ENCODE measurements at places on chromosomes 4 and X.

DNA sequence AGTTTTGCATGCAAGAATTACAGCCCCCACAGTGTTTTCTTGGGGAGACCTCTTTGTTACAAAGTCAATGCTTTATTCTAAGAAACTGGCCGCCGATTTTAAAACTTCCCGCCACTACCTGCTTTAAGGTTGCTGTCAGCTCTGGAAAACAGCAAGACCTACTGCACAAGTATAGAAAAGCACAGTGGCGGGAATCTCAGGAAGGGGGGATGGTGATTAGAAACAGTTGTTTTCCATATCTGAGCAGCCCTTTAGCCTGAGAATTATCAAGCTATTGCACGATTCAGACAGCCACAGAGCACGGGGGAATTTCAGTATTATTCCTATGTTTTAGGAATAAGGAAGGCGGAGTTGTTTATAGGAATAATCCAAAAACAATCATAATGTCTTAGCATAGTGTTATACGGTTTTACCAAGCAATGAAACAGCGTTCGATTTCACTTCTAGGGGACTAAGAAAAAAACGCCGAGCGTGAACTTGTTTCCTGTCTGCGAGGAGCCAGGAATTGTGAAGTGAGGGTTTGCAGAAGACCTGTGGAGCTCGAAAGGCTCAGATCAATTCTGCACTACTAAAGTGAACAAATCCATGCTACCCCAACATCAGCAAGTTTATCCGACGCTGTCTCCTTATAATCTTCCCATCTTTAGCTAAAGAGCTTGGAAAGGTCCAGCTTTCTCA lies 81.3 kb downstream of the HMGN5 start:
- peak; percentile 45 for DNase-seq

DNA sequence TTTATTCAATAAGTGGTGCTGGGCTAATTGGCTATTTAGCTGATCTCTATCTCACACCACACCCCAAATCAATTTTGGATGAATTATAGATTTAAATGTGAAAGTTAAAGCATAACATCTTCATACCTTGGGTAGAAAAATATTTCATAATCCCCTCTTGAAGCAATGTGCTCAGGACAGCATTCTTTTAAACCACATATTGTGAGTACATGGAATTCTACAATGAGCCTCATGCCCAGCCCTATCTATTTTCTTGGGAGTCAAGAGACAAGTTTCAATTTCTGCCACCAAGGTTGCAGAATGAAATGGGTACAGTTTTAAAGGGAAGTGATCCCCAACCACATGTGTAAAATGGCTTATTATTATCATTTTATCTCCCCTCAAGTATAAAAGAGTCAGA lies 30.6 kb upstream of the GPRIN3 start:
- no peak for DNase-seq

- no peak for DNase-seq
Observed at GRCh38 chr4:142697928-142698327, 148.2 kb downstream of the INPP4B start.

DNA sequence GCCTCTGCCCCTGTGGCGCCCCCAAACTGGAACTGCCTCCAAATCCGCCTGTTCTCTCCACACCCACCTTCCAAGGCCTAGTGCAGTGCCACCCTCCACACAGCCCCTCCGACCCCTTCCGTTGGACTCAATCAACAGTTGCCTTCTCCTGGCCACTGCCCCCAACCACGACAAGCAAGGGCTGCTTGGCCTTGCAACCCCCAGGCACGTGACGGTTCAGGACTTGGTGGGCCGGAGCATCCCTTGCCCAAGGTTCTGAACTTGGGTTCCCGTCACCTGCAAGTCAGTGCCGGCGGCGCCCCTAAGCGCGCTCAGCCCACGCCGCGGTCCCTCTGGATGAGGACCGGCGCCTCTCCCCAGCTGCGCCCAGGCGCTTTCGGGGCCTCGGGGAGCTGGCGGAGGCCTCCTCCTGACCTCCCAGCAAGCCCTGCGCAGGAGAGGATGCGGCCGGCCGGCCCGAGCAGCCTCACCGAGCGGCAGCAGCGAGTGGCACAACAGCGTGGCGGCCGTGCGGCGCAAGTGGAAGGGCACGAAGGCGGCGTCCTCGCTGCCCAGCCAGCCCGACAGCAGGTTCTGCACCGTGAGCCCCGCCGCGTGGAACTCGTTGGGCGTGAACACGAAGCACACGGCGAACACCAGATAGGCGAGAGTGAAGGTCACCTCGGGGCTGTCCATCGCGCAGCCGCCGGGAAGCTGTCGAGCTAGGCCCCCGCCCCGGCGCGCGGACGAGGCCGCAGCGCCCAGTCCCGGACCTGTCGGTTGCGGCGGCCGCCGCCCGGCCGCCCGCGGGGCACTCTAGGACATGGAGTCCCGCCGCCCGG lies 750 bp downstream of the TMEM129 start:
- peak; percentile 23 for DNase-seq

GRCh38 chr4:86935566-86935852 lies 698 bp downstream of the AFF1 start:
- no peak for DNase-seq

DNA sequence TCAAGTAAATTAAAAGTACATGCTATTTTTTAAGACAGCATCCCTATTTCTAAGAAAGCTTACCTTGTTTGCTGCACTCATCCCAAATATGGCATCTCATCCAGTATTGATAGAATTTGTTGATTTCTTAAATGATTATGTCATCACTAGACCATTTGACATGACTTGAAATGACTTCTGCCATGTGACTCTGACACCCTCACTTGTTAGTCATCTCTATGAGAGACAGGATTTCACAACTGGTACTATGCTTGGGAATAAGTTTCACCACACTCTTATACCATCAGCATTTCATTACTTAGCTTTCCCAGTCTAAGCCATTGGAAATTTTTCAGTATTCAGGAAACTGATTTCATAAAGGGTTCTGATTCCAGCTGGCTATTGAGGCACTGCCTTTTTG lies 55.3 kb downstream of the TMPRSS11F start:
- no peak for DNase-seq

DNA sequence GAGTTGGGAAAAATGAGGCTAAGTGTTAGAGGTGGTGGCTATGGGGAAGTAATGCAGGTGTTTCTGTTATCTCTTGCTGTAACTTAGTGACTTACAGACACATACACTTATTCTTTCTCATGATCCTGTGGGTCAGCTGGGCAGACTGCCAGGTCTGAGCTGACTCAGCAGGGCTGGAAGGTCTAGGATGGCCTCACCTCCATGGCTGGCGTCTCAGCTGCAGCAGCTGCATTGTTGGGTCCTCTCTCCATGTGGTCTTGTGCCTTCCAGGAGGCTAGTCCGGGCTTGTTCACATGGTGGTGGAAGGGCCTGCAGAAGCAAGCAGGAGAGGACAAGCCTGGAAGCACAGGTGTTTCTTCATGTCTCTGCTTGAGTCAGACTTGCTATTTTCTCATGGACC lies 172.7 kb downstream of the NHS start:
- peak; percentile 48 for DNase-seq

All from NCI-H2081 (cell line).